ENCODE measurements at places on chromosomes 5 and 9.

DNA sequence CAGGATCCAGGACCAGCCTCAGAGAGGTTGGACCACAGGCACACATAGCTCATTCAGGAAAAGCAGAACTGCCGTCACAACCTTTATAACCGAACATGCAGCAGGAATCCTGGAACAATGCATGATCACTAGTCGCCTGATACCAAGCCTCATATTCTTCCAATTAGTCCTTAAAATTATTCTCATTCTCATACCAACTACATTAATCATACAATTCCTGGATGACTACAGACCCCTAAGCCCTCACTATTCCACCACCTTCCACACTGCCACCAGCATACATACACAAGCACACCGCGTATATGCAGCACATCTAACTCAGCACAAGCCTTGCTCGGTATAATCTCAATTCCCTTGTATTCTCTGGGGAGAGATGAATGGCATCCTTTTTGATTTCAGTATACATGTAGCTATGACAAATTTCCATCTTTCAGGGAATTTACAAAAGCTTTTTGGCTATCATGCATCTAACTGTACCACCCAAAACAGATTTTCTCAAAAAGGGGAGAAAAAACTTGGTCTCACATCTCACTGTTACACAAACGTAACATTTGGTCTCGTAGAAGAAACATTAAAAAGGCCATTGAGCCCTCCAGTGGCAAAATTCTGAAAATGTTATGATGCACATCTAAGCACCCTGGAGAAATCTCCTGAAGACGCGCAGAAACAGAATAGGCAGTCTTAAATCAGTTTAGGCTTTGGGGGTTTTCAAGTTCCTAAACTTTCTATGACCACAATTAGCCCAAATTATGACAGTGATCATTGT is 46.2 kb downstream of the MCTP1 start:
- DNase-seq: no peak

GRCh38 chr5:118439831-118440230 is 548.5 kb downstream of the DTWD2 start:
- no peak for DNase-seq

DNA sequence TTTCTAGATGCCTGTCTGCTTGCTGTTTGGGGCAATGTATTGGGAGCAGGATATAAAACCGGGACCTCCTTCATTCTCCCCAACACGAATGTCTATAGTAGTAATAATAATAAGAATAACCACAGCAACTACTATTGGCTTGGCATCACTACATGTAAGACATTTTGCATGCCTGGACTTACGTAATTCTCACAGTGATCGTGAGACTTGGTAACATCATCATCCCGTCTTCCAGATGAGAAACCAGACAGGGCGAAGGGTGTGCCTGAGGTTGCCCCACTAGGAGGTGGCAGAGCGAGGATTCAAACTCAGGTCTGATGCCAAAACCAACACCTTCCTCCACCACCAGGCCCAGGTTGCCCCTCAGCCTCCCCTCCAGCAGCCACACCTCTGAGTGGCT is 185.1 kb downstream of the RGS3 start:
- no peak for DNase-seq

DNA sequence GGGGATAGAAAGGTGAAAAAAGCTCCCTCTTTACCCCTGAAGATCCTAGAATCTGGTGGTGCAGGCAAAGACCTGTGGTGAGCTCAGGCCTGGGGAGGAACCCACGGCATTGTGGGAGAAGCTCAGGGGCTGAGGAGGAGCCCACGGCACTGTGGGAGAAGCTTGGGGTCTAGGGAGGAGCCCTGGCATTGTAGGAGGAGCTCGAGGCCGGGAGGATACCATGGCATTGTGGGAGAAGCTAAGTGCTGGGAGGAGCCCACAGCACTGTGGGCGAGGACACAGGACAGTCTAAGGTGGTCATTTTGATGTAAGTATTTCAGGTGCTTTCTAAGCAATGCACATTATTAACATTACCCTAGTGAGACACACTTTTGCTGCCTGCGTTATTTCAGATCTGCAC is 179.7 kb downstream of the HSD17B3 start:
- no peak for DNase-seq

- DNase-seq: no peak
Observed at GRCh38 chr5:72947498-72947897, 8.3 kb upstream of the FCHO2 start.

DNA sequence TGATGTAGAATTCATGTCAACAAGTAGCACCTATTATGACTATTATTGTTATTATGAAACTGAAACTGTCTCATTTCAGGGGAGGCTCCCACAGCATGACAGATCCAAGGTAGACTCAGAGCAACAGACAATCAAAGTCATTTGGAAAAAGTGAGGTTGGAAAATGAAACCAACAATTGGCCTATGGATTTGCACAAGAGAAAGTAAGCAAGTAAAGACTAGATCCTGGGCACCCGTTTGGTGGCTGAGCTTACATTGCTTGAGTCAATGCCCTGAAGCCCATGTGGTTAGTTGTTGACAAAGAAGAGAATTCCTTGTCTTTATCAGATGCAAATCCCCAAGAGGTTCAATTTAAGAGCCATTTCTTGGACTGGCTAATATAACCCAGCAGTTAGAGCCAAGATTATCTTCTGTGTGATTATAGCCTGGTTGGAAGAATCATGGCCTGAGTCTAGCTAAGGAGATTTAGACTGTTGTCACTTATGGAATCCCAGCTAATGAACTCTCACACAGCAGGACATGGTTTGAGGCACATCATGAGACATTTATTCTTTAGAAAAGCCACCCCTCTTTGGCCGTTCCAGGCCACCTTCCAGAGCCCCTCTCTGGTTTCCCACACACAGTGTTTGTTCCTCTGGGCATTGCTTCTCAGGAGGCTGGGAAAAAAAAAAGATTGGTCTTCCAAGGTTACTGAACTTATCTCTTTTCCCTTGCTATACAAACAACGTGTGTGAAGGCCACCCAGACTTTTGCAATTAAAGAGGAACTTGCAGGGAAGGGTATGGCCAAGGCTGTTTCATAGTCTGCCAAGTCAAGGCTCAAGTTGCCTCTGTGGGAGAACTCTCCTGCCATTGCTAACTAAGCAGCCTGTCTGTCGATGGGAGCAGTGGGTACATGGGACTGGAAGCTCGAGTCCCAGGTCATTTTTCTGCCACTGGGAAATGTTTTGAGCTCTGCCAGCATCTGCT is 399.5 kb downstream of the ENC1 start:
- no peak for DNase-seq

DNA sequence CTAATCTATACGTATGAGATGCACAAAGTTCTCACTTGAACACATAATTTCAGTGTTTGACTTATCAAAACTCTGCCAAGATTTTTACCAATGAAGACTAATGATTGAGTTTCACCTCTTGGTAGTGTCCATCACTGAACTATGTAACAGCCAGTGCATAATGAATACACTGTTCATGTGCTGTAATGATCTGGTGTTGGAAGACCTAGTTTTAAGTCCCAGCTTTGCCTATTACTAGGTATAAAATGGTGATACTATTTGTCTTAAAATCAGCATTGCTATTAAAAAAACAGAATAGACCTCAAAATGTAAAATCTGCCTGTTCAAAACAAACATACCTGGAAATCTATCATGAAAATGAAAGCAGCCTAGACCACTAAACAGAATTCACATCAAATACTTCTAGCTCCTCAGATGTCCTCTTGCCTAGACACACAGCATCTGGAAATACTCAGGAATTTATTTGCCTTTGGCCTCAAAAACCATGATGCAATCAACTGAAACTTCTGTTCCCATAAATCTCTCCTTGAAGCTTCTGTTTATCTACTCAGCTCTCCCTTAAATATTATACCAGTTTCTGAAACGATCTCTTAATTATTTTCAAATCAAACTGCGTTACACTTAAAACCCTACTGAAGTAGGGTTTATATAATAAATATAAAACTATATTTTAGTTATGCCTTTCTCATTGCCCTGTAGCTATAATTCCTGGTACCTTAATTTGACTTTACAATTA is 38.1 kb downstream of the MRPS27 start:
- DNase-seq: no peak

- no peak for DNase-seq
Observed at GRCh38 chr5:15927710-15928380, 251.7 kb downstream of the MARCHF11 start.

GRCh38 chr9:23829580-23830475 is 3.8 kb upstream of the ELAVL2 start:
- DNase-seq: no peak

DNA sequence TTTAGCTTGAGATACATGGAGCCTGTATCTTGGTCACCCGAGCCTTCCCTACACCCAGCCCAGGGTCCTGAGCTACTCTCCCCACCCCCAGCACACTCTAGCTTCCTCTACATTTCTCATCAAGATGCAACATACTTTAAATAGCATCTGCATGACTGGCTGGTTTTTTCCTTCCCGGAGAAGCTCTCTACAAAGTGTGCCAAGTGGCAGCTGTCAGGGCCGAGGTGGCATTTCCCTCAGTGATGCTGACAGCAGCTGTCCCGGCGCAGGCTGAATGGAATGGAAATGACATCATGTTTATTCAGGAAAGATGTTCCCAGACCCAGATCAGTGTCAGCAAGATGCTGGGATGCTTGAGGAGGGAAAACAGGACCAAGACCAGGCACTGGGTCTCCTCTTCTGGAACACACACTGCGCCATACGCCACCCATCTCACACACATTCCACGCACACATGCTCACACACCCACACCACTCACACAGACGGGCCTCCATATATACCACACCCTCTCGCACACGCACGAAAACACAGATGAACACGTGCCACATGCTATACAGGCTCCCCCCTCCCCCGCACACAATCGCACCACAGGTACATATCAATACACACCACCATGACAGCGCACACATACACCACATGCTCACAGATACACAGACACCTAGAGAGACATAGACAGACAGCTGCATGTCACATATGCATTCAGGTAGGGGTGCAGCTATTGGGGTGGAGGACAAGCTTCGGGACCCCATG is 67.8 kb downstream of the LHX2 start:
- no peak for DNase-seq

- DNase-seq: no peak
Observed at GRCh38 chr9:95336281-95336680, 18.8 kb upstream of the FANCC start.

DNA sequence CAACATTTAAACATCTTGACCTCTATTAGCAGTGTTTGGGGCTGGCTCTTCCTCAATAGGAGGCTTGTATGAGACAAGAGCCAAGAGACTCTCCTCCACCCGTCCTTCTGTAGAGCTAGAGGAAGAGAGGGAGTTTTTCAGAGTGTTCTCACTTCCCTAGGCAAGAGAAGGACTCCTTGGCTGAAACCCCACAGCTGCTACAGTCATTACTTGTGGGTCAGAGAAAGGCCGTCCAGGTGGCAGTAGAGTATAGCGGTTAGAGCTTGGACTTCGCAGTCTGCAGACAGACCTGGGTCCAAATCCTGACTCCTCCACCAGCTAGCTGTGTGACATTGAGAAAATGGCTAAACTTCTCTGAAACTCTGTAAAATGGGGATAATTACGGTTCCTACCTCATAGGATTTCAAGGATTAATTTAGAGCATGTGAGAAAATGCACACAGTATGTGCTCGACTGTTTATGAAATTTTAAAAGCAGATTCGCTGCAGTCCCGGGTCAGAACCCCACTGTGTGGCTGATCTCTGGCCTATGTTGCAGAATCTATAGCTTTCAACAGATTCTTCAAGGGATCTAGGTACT is 80.8 kb upstream of the ARAP3 start:
- no peak for DNase-seq

- no peak for DNase-seq
Observed at GRCh38 chr5:143074414-143074996, 304.3 kb downstream of the ARHGAP26 start.
